ENCODE measurements at places on chromosomes 2 and 18. TPM values are rescaled to one million over a fixed set of nuclear protein-coding genes. Genes with fewer than 3 reads are reported as not detected.

MOCOS gene
- total RNA-seq = 11.4 TPM

ZC3H6 gene
- 3.6 TPM for total RNA-seq

DNA sequence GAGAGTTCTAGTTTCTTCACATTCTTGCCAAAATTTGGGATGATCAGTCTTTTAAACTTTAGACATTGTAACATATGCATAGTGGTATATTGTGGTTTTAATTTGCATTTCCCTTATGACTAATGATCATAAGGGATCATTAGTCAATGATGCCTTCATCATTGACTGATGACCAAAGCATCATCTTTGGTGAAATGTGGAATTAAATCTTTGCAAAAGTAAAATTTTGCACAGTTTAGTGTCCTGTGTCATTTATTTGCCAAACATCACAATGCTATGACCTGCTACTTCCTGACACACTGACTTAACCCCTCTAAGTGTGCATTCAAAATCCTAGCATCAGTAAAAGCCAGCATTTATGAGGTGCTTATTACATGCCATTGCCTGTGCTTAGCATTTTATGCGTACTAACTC, 58.9 kb upstream of the SLC1A4 start:
- no peak for DNase-seq

GRCh38 chr18:72207280-72207679, 336.9 kb downstream of the CBLN2 start:
- DNase-seq = no peak

- DNase-seq = no peak
Measured at GRCh38 chr2:189190685-189191084, 11.1 kb upstream of the COL5A2 start.

DPYSL5 gene
- not detected for total RNA-seq

DNA sequence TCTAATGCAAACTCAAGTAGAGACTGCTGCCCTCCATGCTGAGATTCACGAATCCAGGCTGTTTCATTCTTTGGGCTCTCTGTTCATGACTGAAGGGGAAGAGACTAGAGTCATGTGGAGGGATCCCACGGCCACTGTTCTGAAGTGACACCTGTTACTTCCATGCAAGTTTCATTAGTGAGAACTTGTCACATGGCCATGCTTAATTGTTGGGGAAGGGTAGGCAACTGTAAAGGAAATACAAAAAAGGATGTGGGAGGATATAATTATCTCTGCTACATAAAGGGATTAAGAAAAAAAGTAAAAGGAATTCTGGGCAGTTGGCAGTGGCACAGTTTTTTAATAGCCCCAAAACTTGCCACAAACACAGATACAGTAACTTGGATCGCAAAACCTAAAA, 28.0 kb upstream of the PSME4 start:
- DNase-seq = no peak
